ENCODE measurements at places on chromosomes 2 and 18.

DNA sequence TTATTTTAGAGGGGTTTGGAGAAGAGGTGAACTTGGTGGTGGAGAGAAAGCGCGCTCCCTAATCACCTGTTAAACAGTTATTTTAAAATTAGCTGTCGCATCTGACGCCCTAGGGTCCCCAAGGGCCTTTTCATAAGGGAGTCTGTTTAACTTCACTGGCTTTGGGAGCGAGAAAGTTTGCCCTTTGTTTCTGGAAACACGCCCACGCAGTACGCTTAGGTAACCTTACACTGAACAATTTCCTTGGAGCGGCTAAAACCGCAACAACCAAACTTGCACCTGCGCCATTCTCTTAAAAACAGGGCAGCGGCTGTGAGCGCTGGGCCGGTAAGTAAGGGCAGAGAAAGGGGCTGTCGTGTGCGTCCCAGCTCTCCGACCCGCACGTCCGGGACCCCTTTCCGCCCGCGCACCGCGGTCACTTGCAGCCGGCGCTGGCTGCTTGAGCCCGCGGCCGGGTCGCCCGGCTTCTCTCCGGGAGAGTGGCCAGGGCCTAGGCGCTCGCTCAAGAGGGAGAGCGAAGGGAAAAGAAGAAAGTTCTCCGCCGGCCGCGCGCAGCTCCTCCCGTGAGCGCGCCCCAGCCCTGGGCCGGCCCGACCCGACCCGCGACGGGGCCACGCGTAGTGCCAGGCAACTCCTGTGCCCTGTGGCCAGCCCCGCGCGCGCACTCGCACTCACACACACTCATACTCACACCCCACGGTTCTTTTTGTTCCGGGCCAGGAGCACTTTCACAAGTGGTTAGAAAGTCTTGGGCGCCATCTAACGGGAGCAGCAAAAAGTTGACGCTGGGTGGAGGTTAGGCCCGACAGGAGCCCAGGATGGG, 19.2 kb downstream of the POU3F3 start:
- no peak for DNase-seq

GRCh38 chr2:241601841-241602240, 35.1 kb downstream of the THAP4 start:
- DNase-seq: no peak

- DNase-seq: no peak
These were observed 222.9 kb downstream of the NDUFA10 start for GRCh38 chr2:239802185-239802649.

DNA sequence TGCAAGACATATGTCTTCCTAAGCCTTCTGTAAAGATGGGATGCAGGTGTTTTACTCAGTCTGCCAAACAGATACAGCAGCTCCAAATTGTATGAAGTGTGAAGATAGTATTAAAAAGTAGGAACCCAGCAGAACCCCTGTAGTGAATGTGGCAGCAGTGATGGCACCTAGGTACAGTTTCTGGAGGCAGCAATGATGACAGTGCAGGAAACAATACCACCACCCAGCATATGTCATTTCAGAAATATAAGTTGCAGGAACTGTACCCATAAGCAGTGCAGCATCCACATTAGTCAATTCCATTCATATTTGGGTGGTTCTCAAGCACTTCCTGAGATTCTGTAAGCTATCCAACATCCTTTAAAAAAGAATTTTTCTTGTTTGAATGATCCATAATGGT, 46.7 kb upstream of the ATP5MC3 start:
- no peak for DNase-seq

- no peak for DNase-seq
These were observed 13.4 kb downstream of the CAPG start for GRCh38 chr2:85396531-85397470.

DNA sequence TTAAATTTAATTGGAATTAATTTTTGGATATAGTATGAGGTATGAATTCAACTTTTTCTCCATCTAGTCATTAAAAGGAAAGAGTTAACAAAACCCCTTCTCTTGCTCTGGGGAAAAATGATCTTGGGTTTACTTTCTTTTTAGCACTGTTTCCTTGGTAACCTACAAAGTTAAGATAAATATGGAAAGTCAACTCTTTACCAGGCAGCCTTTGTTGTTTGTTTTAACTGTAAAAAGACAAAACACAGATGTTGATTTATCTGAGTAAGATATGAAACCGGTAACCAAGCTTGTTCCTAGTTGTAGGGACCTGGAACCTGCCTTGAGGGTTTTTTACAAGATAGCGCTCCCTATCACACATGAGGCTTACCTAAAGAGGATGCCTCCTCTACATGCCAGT, 10.1 kb upstream of the SANBR start:
- DNase-seq: no peak

Measured in H54 (cell line).